Glomerular endothelial cell (primary cell): ENCODE measurements at places on chromosomes 13 and 19.

GRCh38 chr19:21022996-21023395 is 2.5 kb downstream of the ZNF430 start:
- no peak for DNase-seq

DNA sequence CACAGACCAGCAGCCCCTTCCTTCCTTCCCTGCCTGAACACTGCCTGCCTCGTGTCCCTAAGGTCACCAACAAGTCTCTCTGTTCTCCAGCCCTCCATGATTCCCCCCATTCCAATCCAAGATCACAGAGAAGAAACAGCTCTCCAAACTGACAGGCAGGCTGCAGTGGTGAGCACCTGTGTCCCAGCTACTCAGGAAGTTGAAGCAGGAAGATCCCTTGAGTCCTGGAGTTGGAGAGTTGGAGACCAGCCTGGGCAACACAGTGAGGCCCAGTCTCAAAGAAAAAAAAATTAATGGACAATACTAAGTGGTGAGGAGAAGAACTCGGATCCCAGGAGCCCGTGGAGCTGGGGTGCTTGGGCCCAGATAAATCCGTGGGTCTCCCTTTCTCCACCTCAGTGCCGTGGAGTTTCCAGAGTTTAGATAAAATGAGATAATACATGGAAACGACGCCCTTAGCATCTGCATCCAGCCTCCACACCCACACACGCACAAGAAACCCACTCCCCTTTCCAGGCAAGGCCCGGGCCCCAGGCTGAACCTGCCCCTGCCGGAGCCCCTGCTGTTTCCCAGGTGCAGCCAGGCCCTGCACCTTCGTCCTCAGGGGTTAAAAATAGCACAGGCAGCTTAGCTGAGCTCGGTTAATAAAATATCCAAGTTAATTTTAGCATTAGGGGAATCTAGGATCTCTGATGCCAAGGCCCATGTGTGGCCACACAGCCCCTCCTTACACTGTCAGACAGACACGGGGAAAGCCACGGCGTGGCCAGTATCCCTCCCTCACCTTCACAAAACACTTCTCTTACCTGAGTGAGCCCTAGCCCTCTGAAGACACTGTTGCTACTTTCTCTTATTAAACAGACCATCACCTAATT is 4.7 kb downstream of the RASA3 start:
- no peak for DNase-seq

GRCh38 chr13:31227063-31227462 is 27.3 kb downstream of the B3GLCT start:
- no peak for DNase-seq

- no peak for DNase-seq
These were observed 3.7 kb upstream of the CREB3L3 start for GRCh38 chr19:4149518-4150288.

GRCh38 chr13:74816737-74817136 is 665.2 kb downstream of the TBC1D4 start:
- DNase-seq: no peak
